ENCODE measurements at places on chromosomes 7 and 10. TPM values are rescaled to one million over a fixed set of nuclear protein-coding genes. Genes with fewer than 3 reads are reported as not detected.

DNA sequence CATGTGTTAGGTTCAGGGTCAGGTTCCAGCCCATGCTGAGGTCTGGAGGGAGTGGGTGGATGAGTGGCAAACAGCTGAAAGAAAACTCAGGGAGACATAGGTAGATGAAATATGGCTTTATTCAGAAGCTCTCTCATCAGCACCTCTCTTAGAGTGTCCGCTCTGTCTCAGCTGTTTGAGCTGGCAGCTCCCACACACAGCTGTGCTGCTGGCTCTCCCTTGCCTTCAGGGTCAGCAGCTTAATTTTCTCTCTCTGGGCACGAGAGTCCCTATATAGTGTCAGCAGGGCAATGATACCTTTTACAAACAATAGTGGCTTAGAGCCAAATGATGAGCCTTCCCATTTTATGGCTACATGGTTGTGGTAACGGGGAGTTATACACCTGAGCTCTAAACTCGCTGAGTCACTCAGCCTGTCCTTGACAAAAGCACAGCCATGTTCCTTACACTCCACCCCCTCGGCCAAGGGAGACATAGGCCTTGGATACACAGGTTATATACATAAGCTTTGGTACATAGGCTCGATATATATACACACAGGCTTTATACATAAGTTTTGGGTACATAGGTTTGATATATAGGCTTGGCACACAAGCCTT lies 10.4 kb downstream of the RNF133 start:
- DNase-seq = no peak
- H3K4me3 ChIP-seq = no peak overlapping the region
- no peaks in the 10 kb centered on the region for H3K36me3 ChIP-seq
- H3K27me3 ChIP-seq = no peaks in the 10 kb centered on the region
- no peak overlapping the region for H3K27ac ChIP-seq

- peaks cover 17% of the 10 kb centered on the region for H3K27me3 ChIP-seq
- no peak overlapping the region for H3K27ac ChIP-seq
- H3K36me3 ChIP-seq = no peaks in the 10 kb centered on the region
- DNase-seq = no peak
These were observed 22.4 kb upstream of the SMC3 start for GRCh38 chr10:110544958-110545537.

DNA sequence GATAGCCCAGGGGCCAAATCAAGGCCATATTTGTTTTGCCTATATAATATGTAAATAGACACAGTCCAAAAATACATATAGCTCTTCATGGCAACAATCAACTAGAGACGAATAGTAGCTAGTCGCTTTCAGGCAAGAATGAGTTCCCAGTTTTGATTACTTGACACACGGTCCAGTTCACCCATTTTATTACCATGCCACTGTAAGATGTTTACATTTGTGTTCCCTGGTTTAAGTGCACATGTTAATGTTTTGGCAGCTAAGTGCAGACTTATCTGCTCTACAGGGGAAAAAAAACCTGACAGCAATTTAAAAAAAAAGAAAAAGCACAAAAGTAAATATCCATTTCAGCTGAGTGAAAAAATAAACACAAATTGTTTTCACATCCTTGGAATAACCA lies 213.1 kb downstream of the TPK1 start:
- H3K4me3 ChIP-seq = no peak overlapping the region
- H3K36me3 ChIP-seq = peaks cover 7% of the 10 kb centered on the region
- no peaks in the 10 kb centered on the region for H3K4me1 ChIP-seq

The EMX2 gene
- total RNA-seq = not detected

- no peaks in the 10 kb centered on the region for H3K27me3 ChIP-seq
- peaks cover 45% of the 10 kb centered on the region for H3K4me1 ChIP-seq
- H3K36me3 ChIP-seq = no peaks in the 10 kb centered on the region
- peak overlapping the region; percentile 88 for H3K4me3 ChIP-seq
These were observed 61.7 kb upstream of the PPIF start for GRCh38 chr10:79285315-79286197.

GRCh38 chr7:80428161-80429054 lies 83.5 kb downstream of the GNAT3 start:
- H3K36me3 ChIP-seq = no peaks in the 10 kb centered on the region
- no peaks in the 10 kb centered on the region for H3K4me1 ChIP-seq
- H3K27me3 ChIP-seq = no peaks in the 10 kb centered on the region
- no peak for DNase-seq

Measured in activated T-cell treated with anti-CD3 and anti-CD28 coated beads, Interleukin-2, amount 50 U/mL, for 72 hours (primary cell).